ENCODE measurements at places on chromosomes 7 and 10.

DNA sequence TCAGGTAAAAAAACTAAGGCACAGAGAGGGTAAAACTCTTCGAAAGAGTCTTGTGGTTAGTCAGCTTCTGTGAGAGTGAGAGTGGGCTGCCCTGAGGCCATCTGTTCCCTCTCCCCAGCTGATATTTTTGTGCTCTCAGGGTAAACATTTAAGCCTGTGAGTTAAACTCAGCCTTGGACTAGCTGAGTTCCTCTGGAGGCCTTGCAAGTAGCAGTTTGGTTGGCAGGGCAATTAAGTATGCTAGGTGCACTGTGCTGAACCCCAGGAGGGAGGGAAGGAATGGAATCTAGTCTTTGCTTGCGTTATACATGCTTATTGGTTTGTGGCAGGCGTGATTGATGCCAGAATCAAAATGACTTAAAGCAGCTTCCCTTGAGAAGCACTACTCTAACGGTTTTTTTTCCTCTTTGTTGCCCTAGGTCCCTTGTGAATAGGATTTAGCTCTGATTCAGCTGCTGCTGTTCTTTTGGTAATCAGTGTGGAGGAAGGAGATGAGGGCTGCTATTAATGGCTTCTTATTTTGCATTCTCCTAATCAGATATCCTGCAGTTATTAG is 140.2 kb downstream of the AUTS2 start:
- DNase-seq: no peak

DNA sequence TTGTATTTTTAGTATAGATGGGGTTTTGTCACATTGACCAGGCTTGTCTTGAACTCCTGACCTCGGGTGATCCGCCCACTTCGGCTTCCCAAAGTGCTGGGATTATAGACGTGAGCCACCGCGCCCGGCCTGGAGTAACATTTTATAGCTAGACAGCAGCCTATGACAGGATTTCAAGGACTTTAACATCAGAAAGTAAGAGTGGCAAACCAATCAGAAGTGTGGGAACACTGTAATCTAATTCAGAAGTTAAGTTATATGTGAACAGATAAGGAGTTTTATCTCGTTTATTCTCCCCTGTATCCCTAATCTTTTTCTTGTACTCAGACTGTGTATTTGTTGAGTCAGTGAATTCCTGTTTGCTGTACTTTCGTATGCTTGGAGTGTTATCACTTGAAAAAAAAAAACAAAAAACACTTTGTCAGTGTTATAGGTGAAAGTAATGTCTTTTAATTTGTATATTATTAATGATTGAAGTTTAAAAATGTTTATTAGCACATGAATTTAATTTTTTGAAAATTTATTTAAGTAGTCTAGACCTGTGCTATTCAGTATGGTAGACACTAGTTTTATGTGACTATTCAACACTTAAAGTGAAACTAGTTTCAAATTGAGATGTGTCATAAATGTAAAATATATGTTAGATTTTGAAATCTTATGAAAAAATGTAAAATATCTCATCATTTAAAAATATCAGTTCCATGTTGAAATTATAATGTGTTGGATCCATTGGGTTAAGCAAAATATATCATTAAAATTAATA is 38.6 kb downstream of the RSBN1L start:
- no peak for DNase-seq

- DNase-seq: no peak
Observed at GRCh38 chr10:108902619-108903285, 1020.6 kb downstream of the XPNPEP1 start.

DNA sequence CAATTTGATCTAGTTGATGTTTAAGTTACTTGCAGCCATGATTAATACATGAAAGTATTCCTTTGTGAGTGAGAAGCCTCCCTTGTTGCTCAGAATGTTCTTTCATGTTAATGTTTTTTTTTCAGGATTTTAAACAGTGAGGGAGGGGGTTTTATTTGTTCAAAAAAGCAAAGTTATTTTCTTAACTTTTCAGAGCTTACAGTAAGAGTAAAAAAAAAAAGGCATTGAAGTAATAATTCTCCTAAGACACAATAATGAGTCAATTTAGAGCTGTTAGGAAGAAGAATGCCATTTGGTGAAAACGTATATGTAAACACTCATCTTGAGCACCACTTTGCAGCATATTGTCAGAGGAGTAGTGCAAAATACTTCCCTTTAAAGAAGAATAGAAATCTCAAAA is 105.8 kb downstream of the SEMA3A start:
- DNase-seq: no peak

DNA sequence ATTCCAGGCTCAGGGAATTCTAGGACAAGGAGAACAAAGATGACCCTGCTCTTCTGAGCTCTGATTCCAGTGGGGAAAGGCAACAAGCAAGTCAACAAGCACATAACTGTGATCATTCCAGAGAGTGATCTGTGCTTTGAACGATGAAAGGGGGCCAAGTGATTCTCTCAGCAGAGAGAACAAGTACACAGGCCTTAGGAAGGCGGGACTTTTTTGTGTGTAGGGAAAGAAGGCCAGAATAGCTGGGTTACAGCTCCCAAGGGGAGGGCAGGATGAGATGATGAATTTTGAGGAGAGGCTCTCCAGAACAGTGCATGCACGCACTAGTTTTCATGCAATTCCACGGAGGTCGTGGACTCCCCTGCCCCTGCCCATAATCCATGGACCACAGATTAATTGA is 565.2 kb downstream of the SDK1 start:
- no peak for DNase-seq

GRCh38 chr7:142355328-142355727 is 97.5 kb upstream of the PRSS58 start:
- DNase-seq: no peak

- DNase-seq: no peak
Observed at GRCh38 chr7:109751241-109751640, 1181.6 kb downstream of the DNAJB9 start.

- DNase-seq: no peak
Observed at GRCh38 chr7:70867513-70867912, 264.4 kb upstream of the GALNT17 start.

DNA sequence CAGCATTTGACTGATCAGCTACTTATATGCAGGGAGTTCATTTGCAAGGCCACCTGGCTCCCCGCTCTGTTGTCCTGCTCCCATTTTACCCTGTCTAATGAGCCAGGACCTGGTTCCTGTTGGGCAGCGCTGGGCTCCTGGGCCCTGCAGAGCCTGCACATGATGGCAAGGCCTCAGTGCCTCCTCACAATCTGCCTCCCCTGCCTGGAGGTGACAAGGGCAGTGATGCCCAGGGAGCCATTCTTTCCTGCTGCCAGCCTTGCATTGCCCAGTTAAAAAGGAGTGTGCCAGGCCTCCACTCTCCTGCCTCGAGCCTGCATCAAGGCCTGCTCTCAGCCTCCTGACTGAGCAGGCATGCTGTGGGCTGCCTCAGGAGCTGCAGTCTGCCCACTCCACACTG is 28.5 kb downstream of the CHAT start:
- peak; percentile 25 for DNase-seq

DNA sequence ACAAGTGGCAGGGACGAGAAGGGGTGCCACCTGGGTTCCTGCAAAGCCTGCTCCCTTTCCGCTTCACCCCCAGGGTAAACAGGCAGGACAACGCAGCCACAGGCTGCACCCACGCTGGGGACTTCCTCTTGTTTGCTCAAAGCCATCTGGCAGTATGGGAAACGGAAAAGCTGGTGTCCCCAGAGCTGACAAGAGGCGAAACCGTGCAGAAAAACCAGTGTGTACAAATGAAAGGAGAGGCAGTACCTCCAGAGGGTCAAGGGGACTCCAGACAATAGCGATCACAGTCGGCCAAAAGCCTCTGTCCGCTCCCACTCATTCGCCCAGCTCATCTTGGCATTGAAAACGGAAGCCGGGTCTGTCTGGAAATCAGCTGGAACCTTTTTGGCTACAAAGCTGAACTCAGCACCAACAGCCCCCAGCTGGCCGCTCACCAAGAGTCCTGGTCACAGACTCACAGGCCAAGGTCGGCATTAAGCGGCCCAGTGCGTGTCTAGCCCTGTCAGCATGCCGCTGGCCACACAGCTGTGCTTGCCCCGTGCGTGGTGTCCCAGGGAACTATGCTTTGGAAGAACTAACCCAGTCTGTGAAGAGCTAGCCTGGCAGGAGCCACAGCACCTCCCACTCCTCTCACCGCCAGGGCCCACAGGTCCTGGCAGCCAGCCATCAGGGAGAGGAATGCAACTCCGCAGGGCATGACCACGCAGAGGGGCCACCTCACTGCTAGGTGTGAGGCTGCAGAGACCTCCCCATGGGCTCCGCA is 10.4 kb downstream of the TNS3 start:
- DNase-seq: peak; percentile 77

- no peak for DNase-seq
Observed at GRCh38 chr7:142838461-142839213, 16.2 kb upstream of the EPHB6 start.

- DNase-seq: no peak
Observed at GRCh38 chr7:112770051-112770450, 20.1 kb downstream of the TMEM168 start.

GRCh38 chr10:117476716-117477115 is 65.8 kb upstream of the EMX2 start:
- no peak for DNase-seq

- no peak for DNase-seq
Observed at GRCh38 chr7:75979759-75980429, 14.5 kb downstream of the TMEM120A start.

DNA sequence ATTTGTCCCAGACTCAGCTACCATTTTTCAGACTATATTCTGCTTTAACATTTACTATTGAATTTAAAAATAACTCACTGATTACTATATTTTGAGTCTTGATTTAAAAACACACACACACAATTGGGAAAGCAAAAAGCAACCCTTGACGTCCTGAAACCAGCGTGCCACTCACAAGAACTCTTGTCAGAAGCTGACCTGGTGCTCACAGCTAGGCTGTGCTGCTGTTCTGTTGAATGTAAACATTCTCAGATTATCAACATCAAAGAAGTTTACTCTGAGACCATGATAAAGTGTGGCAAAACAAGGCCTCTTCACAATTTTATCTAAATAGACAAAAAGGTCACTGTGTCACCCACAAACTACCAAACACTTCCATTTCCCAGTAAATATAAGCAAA is 62.6 kb upstream of the CACNA2D1 start:
- no peak for DNase-seq

DNA sequence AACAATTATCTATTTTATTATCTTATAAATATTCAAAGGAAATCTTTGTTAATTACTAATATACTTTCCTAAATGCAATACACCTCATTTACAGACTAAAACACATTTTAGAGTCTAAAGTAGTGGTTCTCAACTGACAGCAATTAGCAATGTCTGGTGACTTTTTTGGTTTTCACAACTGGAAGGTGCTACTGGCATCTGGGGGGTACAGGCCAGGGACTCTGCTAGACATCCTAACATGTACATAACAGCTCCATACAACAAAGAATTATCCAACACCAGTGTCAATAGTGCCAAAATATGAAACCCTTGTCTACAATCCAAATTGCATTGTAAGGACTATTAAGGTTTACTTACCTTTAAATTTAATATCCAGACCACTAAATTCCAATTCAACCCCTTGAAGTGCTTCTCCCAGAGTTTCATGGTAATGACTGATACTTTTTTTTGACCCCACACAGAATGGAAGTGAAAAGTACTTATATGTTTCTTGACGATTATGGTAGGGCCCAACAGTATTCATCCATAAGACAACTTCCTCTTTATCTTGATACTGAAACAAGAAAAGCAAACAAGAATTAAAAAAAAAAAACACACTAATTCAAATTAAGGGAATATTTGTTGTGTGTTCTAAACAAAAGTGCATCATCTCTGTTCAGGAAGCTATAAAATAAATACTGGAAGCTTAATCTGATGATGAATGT is 10.4 kb downstream of the TM9SF3 start:
- DNase-seq: no peak

DNA sequence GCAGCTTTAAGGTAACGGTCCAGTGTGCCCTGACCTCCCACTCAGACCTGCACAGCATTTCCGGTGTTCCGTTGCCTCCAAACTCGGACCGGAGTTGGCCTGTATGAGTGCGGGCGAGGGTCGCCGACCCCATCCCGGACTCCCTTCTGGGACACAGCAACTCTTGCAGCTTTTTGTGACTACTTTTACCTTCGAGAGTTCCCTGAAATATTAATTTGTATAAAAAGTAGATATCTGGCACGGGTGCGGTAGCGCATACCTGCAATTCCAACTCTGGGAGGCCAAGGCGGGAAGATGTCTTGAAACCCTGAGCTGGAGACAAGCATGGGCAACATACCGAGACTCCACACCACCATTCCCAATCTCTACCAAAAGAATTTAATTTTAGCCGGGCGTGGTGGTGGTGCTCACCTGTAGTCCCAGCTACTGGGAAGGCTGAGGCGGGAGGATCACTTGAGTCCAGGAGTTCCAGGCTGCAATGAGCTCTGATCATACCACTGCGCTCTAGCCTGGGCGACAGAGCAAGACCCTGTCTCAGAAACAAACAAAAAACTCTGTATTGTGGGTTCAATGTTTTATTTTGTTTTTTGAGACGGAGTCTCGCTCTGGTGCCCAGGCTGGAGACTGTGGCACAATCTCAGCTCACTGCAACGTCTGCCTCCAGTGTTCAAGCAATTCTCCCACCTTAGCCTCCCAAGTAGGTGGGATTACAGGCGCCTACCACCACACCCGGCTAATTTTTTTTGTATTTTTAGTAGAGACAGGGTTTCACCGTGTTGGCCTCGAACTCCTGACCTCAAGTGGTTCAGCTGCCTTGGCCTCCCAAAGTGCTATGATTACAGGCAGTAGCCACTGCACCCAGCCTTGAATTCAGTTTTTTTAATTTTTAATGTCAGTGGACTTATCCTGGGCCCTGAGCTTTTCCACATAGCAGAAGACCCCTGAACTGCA is 1.1 kb upstream of the PPP1R35 start:
- DNase-seq: no peak

DNA sequence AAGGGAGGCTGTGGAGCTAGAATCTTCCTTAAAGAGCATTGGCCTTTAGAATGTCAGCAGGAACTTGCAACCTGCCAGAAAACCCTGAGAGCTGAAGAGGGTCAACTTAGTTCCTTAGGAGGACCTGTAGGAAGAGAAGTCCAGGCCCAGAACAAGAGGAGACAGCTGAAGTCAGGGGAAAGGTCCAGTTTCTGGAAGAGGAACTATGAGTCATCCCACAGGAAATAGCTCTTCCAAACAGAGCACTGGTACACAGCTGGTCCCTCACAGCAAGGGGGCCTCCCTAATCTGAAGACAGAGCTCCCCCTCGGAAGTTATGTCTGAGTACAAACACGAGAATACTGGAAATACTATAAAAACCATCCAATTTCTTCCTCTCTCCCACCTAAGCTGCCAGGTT is 98.9 kb downstream of the HERPUD2 start:
- no peak for DNase-seq
